ENCODE measurements at places on chromosomes 7 and 10. TPM values are rescaled to one million over a fixed set of nuclear protein-coding genes. Genes with fewer than 3 reads are reported as not detected.

DNA sequence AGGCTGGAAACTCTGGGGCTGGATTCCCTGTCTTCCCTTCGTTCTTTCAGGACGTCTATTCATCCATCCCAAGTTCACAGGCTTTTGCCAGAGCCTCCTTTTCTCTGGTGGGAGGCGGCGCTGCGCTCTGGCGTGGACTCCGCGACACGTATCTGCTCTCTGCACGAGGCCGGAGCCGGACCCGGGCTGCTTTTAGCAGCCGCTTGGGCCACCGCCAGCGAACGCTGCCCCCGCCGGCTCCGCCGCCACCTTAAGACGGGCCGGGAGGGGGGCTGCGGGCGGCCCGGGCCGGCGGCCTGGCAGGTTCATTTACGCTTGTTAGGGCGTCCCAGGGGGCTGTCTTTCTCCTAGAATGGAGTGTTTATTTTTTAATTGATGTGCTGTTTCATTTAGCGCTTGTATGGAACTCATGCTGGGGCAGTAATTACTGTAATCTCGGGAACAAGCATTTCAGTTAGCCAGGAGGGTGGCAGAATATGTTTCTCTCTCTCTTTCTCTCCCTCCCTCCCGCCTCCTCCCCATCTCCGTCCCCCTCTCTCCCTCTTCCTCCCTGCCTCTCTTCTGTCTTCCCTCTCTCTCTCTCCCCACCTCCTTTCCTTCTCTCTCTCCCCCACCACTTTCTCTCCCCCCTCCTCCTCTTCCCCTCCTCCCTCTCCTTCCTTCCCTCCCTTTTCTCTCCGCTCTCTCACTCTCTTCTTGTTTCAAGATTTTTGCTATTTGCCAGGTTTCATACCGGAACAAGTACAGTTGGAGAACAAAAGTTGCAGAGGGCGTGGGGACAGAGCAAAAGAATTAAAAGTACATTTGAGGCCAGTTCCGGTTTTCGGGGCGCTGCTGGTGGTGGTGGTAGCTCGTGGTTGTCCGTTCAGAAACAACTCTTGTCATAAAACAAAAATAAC, 1.3 kb upstream of the FZD8 start:
- peaks cover 3% of the 10 kb centered on the region for H3K4me1 ChIP-seq
- H3K36me3 ChIP-seq, result no peaks in the 10 kb centered on the region
- H3K4me3 ChIP-seq, result peak overlapping the region; percentile 64
- no peak overlapping the region for H3K27ac ChIP-seq

- H3K27ac ChIP-seq, result no peak overlapping the region
- peaks cover 41% of the 10 kb centered on the region for H3K27me3 ChIP-seq
- peaks cover 3% of the 10 kb centered on the region for H3K4me1 ChIP-seq
Observed at GRCh38 chr7:75639071-75639885, 99.5 kb downstream of the HIP1 start.

DNA sequence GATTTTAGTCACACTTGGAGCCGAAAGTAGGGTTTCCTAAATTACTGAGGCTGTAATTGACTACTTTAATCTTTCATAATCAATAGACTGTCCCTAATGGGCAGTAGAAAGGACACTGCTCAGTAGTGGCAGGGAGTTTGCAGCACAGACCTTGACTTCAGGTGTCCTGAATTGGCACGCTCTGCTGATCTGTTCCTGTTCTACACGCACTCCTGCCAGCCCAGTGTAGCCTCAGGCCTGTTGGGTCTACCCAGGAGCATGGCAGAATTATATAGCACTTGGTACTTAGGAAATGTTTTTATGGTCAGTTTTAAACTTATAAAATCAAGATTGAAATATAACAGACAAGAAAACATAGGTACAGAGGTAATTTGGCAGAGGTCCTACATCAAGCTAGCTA, 9.0 kb downstream of the EIF4H start:
- no peak overlapping the region for H3K27ac ChIP-seq
- H3K4me3 ChIP-seq, result no peak overlapping the region
- H3K27me3 ChIP-seq, result no peaks in the 10 kb centered on the region
- peaks cover 11% of the 10 kb centered on the region for H3K4me1 ChIP-seq
- peaks cover 33% of the 10 kb centered on the region for H3K36me3 ChIP-seq
- no peak for DNase-seq

- no peaks in the 10 kb centered on the region for H3K27me3 ChIP-seq
- no peak overlapping the region for H3K4me3 ChIP-seq
- no peaks in the 10 kb centered on the region for H3K36me3 ChIP-seq
- DNase-seq, result no peak
Observed at GRCh38 chr7:33423646-33424020, 294.3 kb downstream of the BBS9 start.

DNA sequence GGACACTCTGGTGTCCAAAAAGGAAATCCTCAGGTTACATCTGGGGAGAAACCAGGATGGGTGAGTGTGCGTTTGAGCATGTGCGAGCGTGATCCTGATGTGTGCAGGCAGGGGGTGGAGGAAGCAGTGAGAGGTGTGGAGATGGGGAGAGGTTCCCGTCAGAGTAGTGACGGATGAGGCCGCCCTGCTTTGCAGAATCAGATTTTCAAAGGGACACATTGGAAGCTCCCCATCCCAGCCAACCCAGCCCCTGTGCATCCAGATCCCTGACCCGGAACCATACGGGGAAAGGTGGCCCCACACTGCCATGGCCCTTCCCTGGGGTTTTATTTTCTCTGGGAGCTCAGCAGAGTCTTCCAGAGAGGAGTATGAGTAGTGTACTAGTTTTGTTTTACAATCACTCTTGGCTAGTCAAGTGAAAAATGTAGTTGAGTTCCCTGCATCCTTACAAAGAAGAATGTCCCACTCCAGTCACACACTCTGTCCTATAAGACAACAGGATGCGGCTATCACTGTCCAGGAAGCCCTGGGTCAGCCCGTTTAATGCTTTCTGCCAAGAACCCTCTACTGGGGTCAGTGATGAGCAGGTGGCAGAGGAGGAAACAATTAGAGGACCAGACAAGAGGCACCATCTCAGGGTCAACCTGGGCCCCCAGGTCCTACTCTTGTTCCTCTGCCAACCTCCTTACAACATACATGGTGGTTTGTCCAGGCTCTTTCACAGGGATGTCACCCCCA, 46.8 kb upstream of the PDLIM1 start:
- no peaks in the 10 kb centered on the region for H3K27me3 ChIP-seq
- no peak overlapping the region for H3K27ac ChIP-seq
- H3K36me3 ChIP-seq, result no peaks in the 10 kb centered on the region
- no peaks in the 10 kb centered on the region for H3K4me1 ChIP-seq

DNA sequence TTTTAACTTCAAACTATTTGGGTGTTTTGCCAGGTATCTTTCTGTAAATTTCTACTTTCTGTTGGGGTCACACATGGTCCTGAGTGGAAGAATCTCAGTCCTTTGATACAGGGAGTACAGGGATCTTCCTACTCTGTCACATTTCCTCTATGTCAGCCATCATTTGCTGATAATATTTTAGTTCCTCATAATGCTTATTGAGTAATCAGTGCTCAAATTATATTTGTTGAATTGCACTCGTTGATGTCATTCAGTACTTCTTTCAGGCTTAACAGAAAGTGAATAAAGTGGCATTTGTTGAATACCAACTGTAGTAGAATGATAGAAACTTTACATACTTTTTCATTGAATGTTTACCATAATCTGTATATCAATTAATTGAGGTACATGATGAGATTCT, 31.9 kb downstream of the WDR11 start:
- H3K27me3 ChIP-seq, result no peaks in the 10 kb centered on the region
- H3K4me1 ChIP-seq, result no peaks in the 10 kb centered on the region
- peaks cover 7% of the 10 kb centered on the region for H3K36me3 ChIP-seq
- no peak for DNase-seq
- no peak overlapping the region for H3K4me3 ChIP-seq

- peaks cover 99% of the 10 kb centered on the region for H3K36me3 ChIP-seq
- DNase-seq, result no peak
- no peaks in the 10 kb centered on the region for H3K27me3 ChIP-seq
- no peak overlapping the region for H3K27ac ChIP-seq
Observed at GRCh38 chr7:142866361-142867096, 11.7 kb downstream of the EPHB6 start.

DNA sequence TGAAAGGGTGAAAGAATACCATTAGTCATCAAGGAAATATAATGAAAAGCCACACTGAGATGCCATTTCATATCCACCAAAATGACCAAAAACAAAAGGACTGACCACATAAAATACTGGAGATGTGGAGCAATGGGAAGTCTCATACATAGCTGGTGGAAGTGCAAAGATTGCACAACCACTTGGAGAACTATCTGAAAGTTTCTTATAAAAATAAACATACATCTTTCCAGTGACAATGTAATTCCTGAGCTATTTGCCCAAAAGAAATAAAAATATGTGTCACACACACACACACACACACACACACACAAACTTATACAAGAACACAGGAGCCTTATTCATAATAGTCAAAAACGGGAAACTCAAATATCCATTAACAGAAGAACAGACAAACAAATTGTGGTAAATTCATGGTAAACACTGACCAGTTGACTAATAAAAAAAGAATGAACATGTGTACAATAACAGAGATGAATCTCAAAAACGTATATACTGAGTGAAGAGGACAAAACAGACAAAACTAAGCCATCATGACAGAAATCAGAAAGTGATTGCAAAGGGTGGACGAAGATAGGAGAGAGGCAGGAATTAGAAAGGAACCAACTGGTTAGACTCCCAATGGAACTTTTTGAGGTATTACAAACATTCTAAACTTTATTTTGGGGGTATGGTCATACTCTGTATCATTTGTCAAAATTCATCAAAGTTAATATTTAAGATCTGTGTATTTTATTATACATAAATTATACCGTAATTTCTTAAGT, 21.5 kb downstream of the WASL start:
- H3K27me3 ChIP-seq, result no peaks in the 10 kb centered on the region
- H3K4me3 ChIP-seq, result no peak overlapping the region
- H3K36me3 ChIP-seq, result peaks cover 4% of the 10 kb centered on the region
- H3K27ac ChIP-seq, result no peak overlapping the region
- peaks cover 8% of the 10 kb centered on the region for H3K4me1 ChIP-seq

DNA sequence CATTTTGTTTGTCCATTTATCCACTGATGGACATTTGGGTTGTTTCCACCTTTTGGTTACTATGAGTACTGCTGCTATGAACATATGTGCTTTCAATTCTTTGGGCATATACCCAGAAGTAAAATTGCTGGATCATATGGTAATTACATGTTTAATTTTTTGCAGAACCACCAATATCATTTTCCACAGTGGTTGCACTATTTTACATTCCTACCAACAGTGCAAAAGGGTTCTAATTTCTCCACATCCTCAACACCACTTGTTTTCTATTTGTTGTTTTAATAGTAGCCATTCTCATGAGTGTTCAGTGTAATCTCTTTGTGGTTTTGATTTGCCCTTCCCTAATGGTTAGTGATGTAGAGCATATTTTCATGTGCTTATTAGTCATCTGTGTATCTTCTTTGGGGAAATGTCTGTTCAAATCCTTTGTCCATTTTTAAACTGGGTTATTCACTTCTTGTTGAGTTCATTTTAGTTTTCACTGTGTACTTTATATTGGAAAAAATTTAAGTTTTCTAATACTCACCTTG, 101.9 kb downstream of the HIBADH start:
- H3K27ac ChIP-seq, result no peak overlapping the region
- H3K4me3 ChIP-seq, result no peak overlapping the region
- no peaks in the 10 kb centered on the region for H3K36me3 ChIP-seq
- no peaks in the 10 kb centered on the region for H3K4me1 ChIP-seq
- no peaks in the 10 kb centered on the region for H3K27me3 ChIP-seq

- DNase-seq, result no peak
- H3K4me3 ChIP-seq, result no peak overlapping the region
- no peak overlapping the region for H3K27ac ChIP-seq
- H3K36me3 ChIP-seq, result no peaks in the 10 kb centered on the region
- H3K27me3 ChIP-seq, result no peaks in the 10 kb centered on the region
Observed at GRCh38 chr7:69654849-69655707, 56.8 kb downstream of the AUTS2 start.

- no peak overlapping the region for H3K4me3 ChIP-seq
- H3K27ac ChIP-seq, result no peak overlapping the region
- H3K27me3 ChIP-seq, result no peaks in the 10 kb centered on the region
- peaks cover 2% of the 10 kb centered on the region for H3K4me1 ChIP-seq
Observed at GRCh38 chr10:103613616-103614015, 120.1 kb downstream of the NEURL1 start.

DNA sequence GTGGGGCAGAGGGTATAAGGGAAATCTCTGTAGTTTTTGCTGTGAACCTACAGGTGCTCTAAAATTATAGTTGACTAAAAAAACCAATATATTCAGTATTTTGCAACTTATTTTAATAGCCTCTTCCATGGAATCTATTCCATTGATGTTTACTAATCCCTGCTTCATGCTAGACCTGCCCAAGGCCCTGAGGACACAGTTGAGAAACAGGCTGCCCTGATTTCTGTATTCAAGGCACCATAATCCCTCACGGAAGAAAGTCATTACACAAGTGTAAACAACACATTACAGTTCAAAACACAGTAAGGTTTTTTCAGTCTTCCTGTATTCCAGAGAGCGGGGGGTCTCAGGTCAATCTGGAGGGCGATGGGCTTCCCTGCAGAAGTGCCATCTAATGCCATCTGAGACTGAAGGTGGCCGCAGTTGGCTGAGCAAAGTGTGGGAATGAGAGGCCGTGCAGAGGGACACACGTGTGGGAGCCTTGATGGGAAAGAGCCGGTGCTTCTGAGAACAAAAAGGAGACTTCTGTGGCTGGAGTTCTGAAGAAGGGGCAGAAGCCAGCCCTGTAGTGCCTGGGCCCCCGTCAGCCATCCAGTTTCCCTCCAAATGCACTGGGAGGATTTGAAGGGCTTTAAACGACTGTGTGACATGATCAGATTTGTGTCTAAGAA, 146.9 kb downstream of the PTPN20 start:
- no peak overlapping the region for H3K27ac ChIP-seq
- H3K27me3 ChIP-seq, result no peaks in the 10 kb centered on the region
- peaks cover 3% of the 10 kb centered on the region for H3K4me1 ChIP-seq
- no peaks in the 10 kb centered on the region for H3K36me3 ChIP-seq
- DNase-seq, result no peak

- no peak overlapping the region for H3K27ac ChIP-seq
- no peak overlapping the region for H3K4me3 ChIP-seq
- no peaks in the 10 kb centered on the region for H3K36me3 ChIP-seq
- no peaks in the 10 kb centered on the region for H3K27me3 ChIP-seq
- DNase-seq, result no peak
Observed at GRCh38 chr10:75911426-75911825, 480.0 kb downstream of the LRMDA start.

DNA sequence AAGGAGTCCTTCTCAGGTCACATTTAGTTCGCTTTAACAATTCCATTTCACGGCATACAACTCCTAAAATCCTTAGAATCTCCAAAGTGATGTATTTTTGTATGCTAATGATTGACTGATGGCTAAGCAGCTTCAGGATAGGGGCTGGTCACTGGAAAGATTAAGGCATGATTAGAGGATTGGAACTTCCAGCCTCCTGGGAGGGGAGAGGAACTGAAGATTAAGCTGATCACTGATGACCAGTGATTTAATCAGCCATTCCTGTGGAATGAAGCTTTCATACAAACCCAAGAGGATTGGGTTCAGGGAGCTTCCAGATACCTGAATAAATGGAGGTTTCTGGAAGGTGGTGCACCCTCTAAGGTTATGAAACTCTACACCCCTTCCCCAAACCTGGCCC, 123.9 kb upstream of the CDK13 start:
- no peak overlapping the region for H3K4me3 ChIP-seq
- no peaks in the 10 kb centered on the region for H3K36me3 ChIP-seq
- H3K27me3 ChIP-seq, result peaks cover 3% of the 10 kb centered on the region
- no peak for DNase-seq
- H3K4me1 ChIP-seq, result no peaks in the 10 kb centered on the region

SEMA3D gene
- total RNA-seq, result 1.3 TPM

INMT gene
- 0.94 TPM for total RNA-seq

NKX6-2 gene
- 0.09 TPM for total RNA-seq

NRCAM gene
- total RNA-seq, result 4.7 TPM

IDI2 gene
- not detected for total RNA-seq

CHST3 gene
- total RNA-seq, result 5.9 TPM

TCERG1L gene
- total RNA-seq, result 0.52 TPM

DNAH11 gene
- 4.9 TPM for total RNA-seq

Measured in thymus (tissue), 14 donors.